ENCODE measurements at places on chromosomes 13 and 19.

DNA sequence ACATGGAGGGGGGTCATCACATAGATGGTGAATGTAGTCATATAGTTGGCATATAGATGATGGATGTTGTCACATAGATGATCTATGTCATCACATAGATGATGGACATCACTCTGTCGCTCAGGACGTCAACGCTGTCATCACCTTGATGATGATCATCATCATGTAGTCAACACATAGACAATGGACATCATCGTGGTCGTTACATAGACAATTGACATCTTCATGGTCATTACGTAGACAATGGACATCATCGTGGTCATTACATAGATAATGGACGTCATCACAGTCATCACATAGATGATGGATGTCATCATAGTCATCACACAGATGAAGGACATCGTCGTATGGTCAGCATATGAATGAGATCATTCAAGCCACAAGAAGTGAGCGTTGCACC, 28.6 kb upstream of the SLC15A1 start:
- no peak for DNase-seq

- no peak for DNase-seq
Measured at GRCh38 chr13:76523740-76524340, 362.4 kb downstream of the KCTD12 start.

DNA sequence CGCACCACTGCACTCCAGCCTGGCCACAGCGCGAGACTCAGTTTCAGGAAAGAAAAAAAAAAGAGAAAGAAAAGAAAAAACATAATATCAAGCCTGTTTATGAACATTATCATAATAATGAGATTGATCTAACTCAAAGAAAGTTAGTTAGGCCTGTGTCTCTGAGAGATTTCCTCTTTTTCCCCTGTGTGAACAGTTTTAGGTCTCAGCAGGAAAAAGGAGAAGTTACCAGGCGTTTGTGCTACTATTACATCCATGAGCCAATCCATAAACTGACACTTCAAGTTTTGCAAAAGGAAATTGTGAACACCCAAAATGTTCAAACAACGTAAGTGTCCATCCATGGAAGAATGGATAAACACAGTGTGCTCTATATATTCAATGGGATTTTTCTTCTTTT, 3.8 kb downstream of the TARM1 start:
- DNase-seq: no peak

GRCh38 chr19:33238481-33239149, 13.0 kb upstream of the SLC7A10 start:
- DNase-seq: no peak

- peak; percentile 45 for DNase-seq
Measured at GRCh38 chr19:12773571-12773970, 1.8 kb downstream of the HOOK2 start.

DNA sequence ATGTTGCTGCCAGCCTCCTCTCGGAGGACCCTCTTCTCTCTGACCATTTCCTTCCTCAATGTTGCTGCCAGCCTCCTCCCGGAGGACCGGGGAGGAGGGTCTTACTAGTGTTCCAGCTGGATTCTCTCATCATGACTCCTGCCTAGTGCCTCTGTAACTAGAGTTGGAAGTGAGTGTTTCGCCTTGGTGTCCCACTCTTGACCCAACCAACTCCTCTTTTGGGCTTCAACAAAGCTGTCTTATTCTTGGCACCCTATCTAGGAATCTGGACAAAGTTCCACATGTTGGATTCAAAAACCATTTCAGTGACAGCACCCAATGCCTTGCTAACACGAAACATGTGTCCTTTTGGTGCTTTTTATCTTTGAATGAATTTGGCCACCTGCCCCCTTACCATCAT, 165.4 kb downstream of the GPC5 start:
- DNase-seq: no peak

DNA sequence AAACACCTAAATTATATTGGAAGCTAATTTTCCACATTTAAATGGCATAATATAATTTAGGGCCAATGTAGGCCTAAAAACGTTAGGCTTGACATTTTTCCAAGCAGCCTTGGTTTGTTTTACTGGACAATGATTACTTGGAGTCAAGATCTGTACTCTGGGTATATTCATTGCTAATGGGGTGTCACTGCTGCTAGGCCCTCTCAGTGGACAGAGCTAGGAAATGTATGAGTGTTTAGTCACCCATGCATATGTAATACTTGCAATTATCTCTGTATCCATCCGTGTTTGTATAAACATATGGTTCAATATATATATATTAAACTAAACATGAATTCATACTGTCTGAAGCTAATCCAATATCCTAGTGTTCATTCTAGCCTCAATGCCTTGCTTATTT, 598.1 kb downstream of the DCT start:
- no peak for DNase-seq

GRCh38 chr19:51440846-51441409, 17.3 kb downstream of the SIGLEC8 start:
- DNase-seq: no peak

- no peak for DNase-seq
Measured at GRCh38 chr13:100848304-100848703, 173.7 kb upstream of the TMTC4 start.

DNA sequence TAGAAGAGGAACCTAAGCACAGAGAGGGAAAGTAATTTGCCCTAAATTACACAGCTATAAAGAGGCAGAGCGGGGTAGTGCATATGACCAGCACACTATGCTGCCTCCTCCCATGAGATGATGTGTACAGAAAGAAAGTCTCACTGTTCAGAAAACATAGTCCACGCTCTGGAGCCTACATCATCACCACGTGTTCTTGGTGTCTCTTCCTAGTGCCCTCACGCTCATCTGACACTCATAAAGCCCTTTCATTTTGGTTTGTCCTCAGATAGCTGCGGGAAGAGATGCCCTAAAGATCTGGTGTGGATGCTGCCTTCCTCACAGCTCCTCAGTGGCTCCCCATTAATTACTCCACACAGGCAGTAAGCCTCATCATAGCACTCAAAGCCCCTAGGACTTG, 27.4 kb upstream of the SIAH3 start:
- no peak for DNase-seq

DNA sequence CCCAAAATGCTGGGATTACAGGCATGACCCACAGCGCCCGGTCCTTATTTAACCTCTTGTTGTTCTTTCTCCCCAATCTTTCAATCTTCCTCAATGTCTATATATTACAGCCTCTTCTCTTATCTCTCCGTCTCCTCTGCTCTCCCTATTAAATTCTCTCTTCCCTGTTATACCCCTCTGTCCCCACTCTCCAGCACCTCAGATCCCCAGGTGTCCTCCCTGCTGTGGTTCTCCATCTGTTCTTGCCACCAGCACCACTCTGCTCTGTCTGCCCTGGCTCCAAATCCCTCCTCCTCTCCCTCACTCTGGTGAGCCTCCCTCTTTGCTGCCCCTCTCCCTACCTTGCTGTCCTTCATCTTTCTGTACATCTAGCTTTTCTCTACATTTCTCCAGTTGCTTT, 1.1 kb downstream of the ZNF600 start:
- DNase-seq: no peak

DNA sequence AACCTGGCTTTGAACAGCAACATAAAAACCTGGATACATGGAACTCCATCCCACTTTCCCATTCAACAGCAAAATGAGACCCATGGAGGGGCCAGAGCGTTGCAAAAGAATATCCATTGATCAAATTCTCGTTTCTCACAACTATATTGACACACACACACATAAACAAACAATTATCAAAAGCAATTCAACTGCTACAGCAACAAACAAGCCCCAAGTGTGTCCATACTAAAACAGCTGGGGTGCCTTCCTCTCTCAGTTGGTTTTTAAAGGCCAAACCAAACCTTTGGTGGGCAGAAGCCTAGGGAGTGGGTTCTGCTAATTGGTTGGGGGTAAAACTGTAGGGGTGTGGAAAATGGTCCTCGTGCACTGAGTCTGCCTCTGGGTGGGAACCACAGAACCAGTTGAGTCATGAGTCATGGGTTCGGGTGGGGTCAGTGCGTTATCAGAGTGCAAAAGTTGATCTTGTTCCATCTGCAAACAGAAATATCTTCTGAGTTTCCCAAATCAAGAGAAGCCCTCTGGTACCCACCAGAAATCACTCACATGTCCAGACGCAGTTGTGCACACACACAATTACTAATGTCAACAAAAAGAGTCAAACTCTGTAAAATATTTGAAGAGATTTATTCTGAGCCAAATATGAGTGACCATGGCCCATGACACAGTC, 18.5 kb downstream of the GPR42 start:
- no peak for DNase-seq

DNA sequence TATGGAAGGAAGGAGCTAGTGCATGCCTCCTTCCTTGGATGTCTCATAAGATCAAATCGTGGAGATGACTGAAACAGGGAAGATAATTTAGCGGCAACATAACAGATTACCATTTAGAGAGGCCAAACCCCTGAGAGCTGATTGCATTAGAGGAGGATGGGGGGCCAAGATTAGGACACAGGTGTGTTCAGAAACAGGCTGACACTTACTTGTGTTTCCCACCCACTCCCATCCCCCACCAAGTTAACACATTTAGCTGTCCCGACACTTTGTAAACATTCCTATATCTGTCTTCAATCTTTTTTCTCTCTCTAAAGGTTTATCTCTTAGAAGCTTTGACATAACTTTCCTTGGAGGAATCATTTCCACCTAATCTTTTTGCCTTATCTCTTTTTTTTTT, 48.8 kb upstream of the KCTD4 start:
- DNase-seq: no peak

- DNase-seq: no peak
Measured at GRCh38 chr13:108346376-108346775, 76.9 kb downstream of the TNFSF13B start.

- peak; percentile 60 for DNase-seq
Measured at GRCh38 chr19:18292810-18293641, 11.6 kb upstream of the JUND start.

DNA sequence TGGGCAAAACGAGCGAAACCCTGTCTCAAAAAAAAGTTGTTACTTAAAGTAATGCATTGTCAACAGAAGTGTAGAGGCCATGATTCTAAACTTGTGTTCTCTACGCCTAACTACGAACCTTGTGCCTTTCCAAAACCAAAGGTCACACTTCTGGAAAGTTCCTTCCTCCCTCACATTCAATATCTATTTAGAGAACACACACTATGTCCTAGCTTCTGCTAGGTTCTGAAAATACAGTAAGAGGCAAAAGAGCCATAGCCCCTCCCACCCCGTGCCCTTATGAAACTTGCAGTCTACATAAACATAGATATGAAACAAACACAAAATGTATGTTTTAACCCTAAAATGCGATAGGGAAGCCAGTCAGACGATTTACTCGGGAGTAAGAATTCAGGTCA, 36.4 kb downstream of the RNF6 start:
- DNase-seq: no peak

- no peak for DNase-seq
Measured at GRCh38 chr13:44726214-44726613, 150.1 kb upstream of the TSC22D1 start.

- DNase-seq: no peak
Measured at GRCh38 chr13:20125783-20126165, 35.1 kb downstream of the GJA3 start.

GRCh38 chr19:15628236-15629002, 12.3 kb upstream of the CYP4F3 start:
- no peak for DNase-seq

GRCh38 chr19:2729943-2730818, 9.0 kb upstream of the DIRAS1 start:
- DNase-seq: no peak

- no peak for DNase-seq
Measured at GRCh38 chr19:18274219-18274780, at the start of gene IQCN. TSS of gene IQCN (minus strand) at chr19:18274452. CDS start at chr19:18269478, 4,974 bp downstream.

- peak; percentile 84 for DNase-seq
Measured at GRCh38 chr13:50916701-50917184, 7.2 kb downstream of the RNASEH2B start.

DNA sequence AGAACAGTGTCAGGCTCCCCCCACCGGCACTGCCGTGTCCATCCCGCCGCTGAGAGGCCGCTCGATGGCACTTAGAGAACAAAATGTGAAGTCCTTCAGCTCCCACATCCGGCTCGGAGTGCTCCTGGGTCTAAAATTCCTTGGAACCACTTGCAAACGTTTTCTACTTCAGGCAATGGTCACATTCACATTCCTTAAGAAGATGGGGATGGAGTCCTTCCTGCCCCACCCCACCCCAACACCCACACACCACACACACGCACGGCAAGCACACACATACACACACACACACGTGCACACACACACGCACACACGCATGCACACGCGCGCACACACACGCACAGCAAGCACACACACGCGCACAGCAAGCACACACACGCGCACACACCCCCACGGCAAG, 83.4 kb downstream of the SOX1 start:
- no peak for DNase-seq

- DNase-seq: no peak
Measured at GRCh38 chr13:26681036-26681435, 79.5 kb downstream of the GPR12 start.

DNA sequence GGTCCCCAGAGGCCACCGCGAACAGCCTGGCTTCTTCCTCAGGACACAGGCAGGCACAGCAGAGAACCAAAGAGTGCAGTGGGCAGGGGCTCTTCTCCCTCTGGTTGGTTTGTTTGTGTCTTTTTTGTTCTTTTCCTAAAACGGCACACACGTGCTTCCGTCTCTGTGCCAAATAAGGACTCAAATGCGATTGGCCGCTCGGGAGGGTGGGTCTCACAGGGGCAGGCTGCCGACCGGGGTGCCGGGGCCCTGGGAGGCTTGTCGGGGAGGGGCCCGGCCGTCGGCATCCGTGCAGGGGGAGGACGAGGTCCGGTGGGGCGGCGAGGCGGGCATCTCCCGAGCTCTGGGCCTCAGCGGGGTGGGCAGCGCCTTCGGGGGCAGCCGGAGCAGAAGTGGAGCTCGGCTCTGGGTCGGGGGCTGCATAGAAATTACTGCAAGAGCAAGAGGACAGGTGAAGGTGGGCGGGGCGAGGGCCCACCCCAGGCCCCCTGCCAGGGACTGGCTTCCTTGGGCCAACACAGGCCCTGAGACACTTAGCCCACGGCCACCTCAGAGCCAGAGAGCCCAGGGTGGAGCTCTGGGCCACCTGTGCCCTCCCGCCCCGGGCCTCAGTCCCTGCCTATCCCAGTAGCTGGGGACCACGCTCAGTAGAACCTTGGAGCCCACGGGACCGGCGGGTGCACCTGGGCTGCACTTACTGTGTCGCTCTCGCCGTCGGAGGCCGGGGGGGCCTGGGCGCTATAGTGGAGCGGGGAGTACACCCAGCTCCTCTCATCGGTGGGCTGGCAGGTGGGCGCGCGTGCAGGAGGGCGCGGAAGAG, 6.4 kb upstream of the CACTIN start:
- no peak for DNase-seq

GRCh38 chr13:20772401-20773131, 1.2 kb downstream of the EEF1AKMT1 start:
- no peak for DNase-seq

GRCh38 chr13:93753639-93754038, 527.0 kb downstream of the GPC6 start:
- no peak for DNase-seq
